ENCODE measurements at places on chromosomes 16 and 17. TPM values are rescaled to one million over a fixed set of nuclear protein-coding genes. Genes with fewer than 3 reads are reported as not detected.

CRISPLD2 gene
- 0.48 TPM for total RNA-seq

DNA sequence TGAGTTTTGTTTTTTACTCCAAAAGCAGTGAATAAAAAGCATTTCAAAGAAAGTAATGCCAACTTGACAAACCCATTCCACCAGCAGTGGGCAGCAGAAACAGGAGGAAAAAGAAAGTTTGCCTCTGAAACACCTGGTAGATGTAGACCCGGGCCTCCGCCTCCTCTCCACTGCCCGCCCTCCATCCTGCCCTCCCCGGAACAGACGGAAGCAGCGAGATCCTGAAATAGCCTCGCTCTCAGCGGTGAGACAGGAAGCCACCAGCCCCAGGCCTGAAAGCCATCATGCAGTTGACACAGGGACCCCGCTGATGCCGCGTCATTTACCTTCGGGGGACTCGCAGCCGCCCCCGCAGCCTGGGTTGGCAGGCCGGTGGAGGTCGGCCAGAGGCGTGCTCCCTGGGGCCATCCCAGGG lies 67.8 kb downstream of the C16orf78 start:
- DNase-seq = peak; percentile 33

- no peak for DNase-seq
These were observed 559.5 kb upstream of the CDH11 start for GRCh38 chr16:65681406-65681805.

DNA sequence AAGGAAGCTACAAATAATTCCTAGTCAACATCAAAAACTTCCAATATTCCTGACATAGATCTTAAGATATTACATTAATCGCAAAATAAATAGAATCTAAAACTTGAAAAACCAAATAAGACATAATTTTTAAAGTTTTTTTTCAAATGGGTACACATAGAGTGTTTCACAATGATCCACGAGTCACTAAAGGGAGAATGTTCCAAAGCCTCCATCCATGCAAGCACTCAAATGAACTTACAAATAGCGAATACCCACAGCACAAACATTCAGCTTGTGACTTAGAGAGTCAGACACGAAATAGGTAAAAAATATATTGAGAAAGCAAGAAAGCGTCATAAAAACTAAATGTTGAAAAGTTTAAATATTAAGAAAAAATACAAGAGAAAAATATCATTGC lies 65.7 kb downstream of the CEP112 start:
- no peak for DNase-seq

GRCh38 chr17:79971651-79972050 lies 64.0 kb downstream of the TBC1D16 start:
- no peak for DNase-seq
